Placental pericyte (primary cell): ENCODE measurements at places on chromosomes 7 and 10. TPM values are rescaled to one million over a fixed set of nuclear protein-coding genes. Genes with fewer than 3 reads are reported as not detected.

TAC1 gene
- total RNA-seq: not detected in 2 replicates

PALD1 gene
- under 0.01 and 0.29 TPM in 2 replicates for total RNA-seq

STEAP1 gene
- 7.4 and 56.8 TPM in 2 replicates for total RNA-seq

TPK1 gene
- total RNA-seq: 3.1 and 4.7 TPM in 2 replicates

NRAP gene
- total RNA-seq: not detected in 2 replicates

NSUN5 gene
- 21.4 and 26.6 TPM in 2 replicates for total RNA-seq

LIPF gene
- total RNA-seq: not detected in 2 replicates

SPDYE1 gene
- total RNA-seq: not detected in 2 replicates

SH2B2 gene
- 2.0 and 2.4 TPM in 2 replicates for total RNA-seq

TEX36 gene
- total RNA-seq: not detected in 2 replicates

STAG3 gene
- total RNA-seq: 0.44 and 1.1 TPM in 2 replicates

HEPACAM2 gene
- total RNA-seq: not detected in 2 replicates

OR6V1 gene
- total RNA-seq: not detected in 2 replicates

APBB1IP gene
- 1.3 and 2.7 TPM in 2 replicates for total RNA-seq

WASHC2A gene
- total RNA-seq: 35.6 and 87.3 TPM in 2 replicates

GRID2IP gene
- not detected in 2 replicates for total RNA-seq

ARMH3 gene
- total RNA-seq: 9.2 and 10.5 TPM in 2 replicates

NUDT13 gene
- total RNA-seq: 1.1 and 2.0 TPM in 2 replicates

CYP3A5 gene
- under 0.01 and 0.72 TPM in 2 replicates for total RNA-seq

CXCL12 gene
- total RNA-seq: 1.3 and 1.6 TPM in 2 replicates

PRLHR gene
- total RNA-seq: not detected in 2 replicates

LRIT1 gene
- total RNA-seq: not detected in 2 replicates

SEMA3D gene
- 1.3 and 1.6 TPM in 2 replicates for total RNA-seq

OR2A5 gene
- total RNA-seq: not detected in 2 replicates

SMARCD3 gene
- total RNA-seq: 24.5 and 30.2 TPM in 2 replicates

MUC12 gene
- total RNA-seq: 0.43 TPM in 1 of 2 replicates, not detected in the other

SYCE1 gene
- total RNA-seq: 8.3 and 9.7 TPM in 2 replicates

IFIT1B gene
- total RNA-seq: not detected in 2 replicates

PARP12 gene
- total RNA-seq: 29.1 and 35.4 TPM in 2 replicates

BAMBI gene
- total RNA-seq: 11.3 and 280 TPM in 2 replicates

CYP26C1 gene
- total RNA-seq: 0.14 TPM in 1 of 2 replicates, not detected in the other

IGF2BP3 gene
- 88.4 and 180 TPM in 2 replicates for total RNA-seq

GDF2 gene
- total RNA-seq: 0.14 TPM in 1 of 2 replicates, not detected in the other

ST7 gene
- 25.4 and 34.2 TPM in 2 replicates for total RNA-seq

NUTM2B gene
- total RNA-seq: under 0.01 and 0.43 TPM in 2 replicates

C10orf67 gene
- total RNA-seq: 0.22 and 0.29 TPM in 2 replicates

CPA2 gene
- total RNA-seq: 0.22 TPM in 1 of 2 replicates, not detected in the other

RAB11FIP2 gene
- 21.4 and 26.9 TPM in 2 replicates for total RNA-seq

EPHB6 gene
- total RNA-seq: 2.4 and 26.8 TPM in 2 replicates

MOGAT3 gene
- total RNA-seq: not detected in 2 replicates

TBX20 gene
- total RNA-seq: 11.8 and 16.0 TPM in 2 replicates

FAM25A gene
- not detected in 2 replicates for total RNA-seq

C7orf33 gene
- total RNA-seq: not detected in 2 replicates

GPR141 gene
- 0.29 TPM in 1 of 2 replicates, not detected in the other for total RNA-seq

FOXI2 gene
- not detected in 2 replicates for total RNA-seq

INSYN2A gene
- under 0.01 and 0.14 TPM in 2 replicates for total RNA-seq

AASS gene
- total RNA-seq: 27.6 TPM in 2 replicates

KCND2 gene
- 2.4 and 9.6 TPM in 2 replicates for total RNA-seq

CALD1 gene
- total RNA-seq: 463 and 559 TPM in 2 replicates

LRRD1 gene
- total RNA-seq: under 0.01 TPM in 1 of 2 replicates, not detected in the other

AMZ1 gene
- 0.88 and 3.3 TPM in 2 replicates for total RNA-seq

TMEM236 gene
- under 0.01 and 0.14 TPM in 2 replicates for total RNA-seq

WNT8B gene
- not detected in 2 replicates for total RNA-seq

C10orf105 gene
- total RNA-seq: under 0.01 TPM in 1 of 2 replicates, not detected in the other

CYP26A1 gene
- not detected in 2 replicates for total RNA-seq

ACBD7 gene
- 0.72 TPM in 1 of 2 replicates, not detected in the other for total RNA-seq

LEP gene
- total RNA-seq: not detected in 2 replicates

ICA1 gene
- 0.43 and 0.88 TPM in 2 replicates for total RNA-seq

ALOX5 gene
- total RNA-seq: under 0.01 TPM in 1 of 2 replicates, not detected in the other

LRRN3 gene
- total RNA-seq: 3.7 and 4.0 TPM in 2 replicates
